ENCODE measurements at places on chromosomes 2 and 18.

GRCh38 chr18:39184176-39184575 is 1618.6 kb upstream of the CELF4 start:
- no peak for DNase-seq

DNA sequence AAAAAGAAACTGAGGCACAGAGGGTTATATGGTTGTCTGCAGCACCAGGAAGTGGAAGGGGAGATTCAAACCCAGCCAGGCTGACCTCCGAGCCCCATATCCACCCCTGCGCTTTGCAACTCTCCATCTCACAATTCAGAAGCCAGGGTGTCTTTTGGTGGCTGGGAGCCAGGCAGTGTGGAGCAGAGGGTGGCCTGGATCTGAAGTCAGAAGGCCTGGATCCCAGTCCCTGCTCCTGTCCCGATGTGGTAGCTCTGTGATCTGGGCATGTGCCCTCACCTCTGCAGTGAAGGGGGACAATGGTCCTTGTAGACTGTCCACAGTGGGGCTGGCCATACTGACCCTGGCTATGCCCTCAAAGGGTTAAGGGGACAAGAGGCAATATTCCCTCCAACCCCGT is 57.0 kb downstream of the CIB4 start:
- no peak for DNase-seq

- DNase-seq: no peak
Observed at GRCh38 chr18:6874315-6874714, 144.8 kb downstream of the ARHGAP28 start.

DNA sequence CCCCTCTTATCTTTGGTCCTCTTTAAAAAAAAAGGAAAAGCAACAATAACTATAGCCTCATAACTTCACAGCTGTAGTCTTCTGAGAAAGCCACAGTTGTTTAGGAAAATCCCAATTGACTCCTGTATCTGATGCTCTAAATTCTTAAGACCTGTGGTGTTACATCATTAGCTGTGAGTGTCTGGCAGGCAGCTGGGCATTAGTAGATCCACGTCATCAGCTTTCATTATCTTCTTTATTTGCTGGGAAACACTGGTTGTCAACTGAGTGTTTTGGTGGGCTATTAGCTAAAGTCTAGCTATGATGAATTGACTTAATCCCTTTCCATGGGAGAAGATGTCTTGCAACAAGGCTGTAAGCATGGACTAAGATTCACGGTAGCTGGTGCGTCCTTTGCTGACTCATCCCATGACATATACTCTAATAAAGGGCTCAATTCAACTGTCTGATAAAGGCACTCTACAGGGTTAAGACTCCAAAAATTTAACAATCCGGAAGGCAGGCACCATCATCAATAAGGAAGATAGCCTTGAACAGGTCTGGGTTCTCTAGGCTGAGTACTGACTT is 517.2 kb downstream of the PLCL1 start:
- DNase-seq: no peak

- peak; percentile 12 for DNase-seq
Observed at GRCh38 chr2:239532859-239533258, 132.0 kb upstream of the HDAC4 start.

Data from Caki2 (cell line).